Right kidney (tissue), 9 donors: ENCODE measurements at places on chromosomes 11 and 22.

GRCh38 chr11:76788661-76789442 lies 5.7 kb downstream of the TSKU start:
- DNase-seq: no peak

DNA sequence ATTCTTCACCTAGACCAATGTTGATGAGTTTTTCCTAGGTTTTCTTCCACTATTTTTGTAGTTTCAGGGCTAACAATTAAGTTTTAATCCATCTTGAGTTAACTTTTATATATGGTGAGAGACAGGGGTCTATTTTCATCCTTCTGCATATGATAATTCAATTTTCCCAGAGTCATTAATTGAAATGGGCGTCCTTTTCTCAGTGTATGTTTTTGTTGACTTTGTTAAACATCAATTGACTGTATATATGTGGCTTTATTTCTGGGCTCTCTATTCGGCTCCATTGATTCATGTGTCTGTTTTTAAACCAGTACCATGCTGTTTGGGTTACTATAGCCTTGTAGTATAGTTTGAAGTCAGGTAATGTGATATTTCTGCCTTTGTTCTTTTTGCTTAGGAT lies 282.1 kb downstream of the INSC start:
- no peak for DNase-seq

GRCh38 chr11:46472662-46472994 lies 81.1 kb upstream of the CHRM4 start:
- no peak for DNase-seq

DNA sequence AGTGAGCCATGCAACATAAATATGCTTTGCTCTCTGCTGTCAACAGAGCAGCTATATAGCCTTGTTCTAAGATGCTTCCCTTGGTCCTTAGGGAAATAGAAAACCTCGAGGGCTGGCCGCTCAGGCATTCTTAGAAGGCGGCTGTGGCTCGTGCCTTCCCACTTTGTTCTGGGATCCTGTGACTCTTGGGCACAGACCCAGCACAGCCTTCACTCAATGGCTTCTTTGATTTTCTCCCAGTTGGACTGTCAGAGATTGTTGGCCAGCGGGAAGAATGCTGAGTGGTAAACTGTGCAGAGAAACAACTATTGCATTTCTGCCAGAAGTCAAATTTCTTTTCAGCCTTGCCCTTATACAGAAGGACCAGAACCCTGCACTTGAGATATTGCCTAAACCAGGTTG lies 9.5 kb upstream of the MICAL2 start:
- DNase-seq: no peak

DNA sequence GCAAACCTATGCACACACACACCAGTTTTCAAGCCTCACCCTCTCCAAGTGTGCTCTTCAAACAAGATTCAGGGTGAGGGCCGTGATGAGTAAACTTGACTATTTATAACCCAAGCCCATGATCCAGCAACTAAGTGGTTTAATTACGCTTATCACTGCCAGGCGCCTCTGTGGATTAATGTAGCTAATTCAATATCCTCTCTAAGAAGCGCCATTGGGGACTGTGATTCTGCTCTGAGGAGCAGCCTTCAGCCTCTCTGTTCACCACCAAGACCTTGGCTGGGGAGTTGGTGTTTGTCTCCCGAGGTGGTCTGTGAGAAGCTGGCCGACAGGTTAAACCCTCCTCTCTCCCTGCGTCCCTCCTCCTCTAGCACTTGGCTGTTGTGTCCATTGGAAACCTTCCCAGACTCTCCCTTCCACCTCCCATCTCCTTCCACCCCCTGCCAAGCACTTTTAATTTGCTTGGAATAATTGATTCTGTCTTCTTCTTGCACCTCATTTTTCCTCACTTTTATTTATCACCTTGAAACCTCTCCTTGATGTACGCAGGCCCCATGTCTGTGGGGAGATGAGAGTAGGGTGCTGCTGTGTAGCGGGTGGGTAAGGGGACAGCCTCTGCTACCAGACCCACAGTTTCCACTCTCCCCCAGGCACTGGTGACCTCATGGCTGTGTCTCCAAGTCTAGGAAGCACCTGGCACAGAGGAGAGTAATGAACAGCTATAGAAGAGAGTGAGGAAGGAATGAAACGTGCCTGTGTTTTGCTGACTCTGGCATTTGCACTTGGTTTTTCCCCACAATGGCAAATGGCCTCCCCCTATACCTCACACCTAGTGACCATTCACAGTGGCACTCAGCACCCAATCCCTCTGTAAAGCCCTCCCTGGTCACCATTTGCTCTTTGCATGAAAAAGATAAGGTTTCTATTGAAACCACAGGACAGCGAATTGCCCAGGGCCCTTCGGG lies 236.6 kb downstream of the GRIK4 start:
- no peak for DNase-seq

GRCh38 chr11:34432822-34433221 lies 5.9 kb upstream of the CAT start:
- DNase-seq: no peak

- peak; percentile 52 for DNase-seq
Measured at GRCh38 chr11:43278193-43278956, 33.4 kb upstream of the API5 start.

- no peak for DNase-seq
Measured at GRCh38 chr11:83863272-83863671, 577.1 kb upstream of the CCDC90B start.

- DNase-seq: no peak
Measured at GRCh38 chr11:33790040-33790439, 15.7 kb upstream of the FBXO3 start.

DNA sequence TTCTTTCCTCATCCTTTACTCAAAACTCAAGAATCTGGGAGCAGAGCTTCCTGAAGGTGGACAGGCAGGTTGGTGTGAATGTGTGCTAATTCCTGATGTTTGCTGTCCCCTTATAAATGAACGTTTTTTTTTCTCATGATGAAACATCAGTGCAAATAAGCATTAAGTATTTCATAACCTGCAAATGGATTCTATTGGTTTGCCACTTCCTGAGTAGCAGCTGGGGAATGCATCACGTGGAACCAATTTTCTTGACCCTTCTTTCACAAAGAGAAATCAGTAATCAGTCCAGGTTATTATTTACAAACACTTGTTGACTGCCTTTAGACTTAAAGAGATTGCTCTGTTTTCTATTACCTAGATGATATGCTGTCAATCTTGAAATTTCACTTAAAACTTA lies 40.1 kb upstream of the SCN3B start:
- DNase-seq: no peak

DNA sequence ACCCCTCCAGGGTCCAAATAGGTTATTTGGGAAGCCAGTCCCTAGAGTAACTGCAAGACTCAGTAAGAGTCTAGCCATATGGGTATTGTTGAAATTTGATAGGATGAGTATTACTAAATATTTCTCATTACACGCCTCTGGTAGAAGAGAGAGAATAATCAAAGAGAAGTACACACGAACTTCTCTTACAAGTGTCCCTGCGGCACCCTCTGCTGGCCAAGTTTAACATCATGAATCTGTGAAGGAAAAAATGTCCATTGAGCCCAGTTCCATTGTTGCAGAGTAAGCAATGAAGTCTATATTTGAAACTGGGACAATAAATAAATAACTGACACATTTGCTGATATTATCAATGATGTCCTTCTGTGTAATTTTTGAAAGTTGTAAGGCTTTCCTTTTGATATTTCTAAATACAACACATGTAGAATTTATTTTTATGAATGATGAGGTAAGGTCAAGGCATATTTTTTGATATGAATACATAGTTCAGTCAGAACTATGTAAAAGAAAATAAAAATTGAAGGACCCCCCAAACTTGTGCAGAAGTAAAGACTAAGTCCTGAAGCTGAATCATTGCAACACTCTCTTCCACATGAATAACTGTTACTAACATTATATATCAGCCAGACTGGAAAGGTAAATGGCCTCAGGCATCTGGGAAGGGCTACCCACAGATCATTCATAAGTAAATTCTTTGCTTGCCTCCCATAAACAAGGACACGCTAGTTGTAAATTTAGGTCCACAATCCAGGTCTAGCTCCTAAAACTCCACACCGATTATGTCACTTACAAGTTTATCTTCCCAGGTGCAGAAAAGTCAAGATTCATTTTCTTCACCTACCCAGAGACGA lies 10.0 kb downstream of the OR51L1 start:
- DNase-seq: peak; percentile 26

DNA sequence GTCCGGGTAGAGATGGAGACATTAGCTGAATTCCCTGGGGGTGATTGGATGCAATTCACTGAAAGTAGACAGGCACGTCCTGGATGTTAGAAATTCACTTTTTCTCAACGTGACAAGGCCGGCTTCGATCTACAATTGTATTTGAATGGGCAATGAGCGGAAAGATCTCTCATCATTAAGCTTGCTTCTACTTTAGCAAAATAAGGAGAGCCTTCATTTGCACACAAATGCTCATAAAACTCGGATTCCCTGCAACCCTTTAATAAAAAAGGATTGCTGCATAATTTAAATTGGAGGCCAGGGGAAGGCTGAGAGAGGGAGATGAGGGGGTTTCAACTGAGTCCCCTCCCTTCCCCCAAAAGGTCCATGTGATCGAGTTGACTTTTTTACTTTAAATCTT lies 10.6 kb upstream of the PAX6 start:
- no peak for DNase-seq

DNA sequence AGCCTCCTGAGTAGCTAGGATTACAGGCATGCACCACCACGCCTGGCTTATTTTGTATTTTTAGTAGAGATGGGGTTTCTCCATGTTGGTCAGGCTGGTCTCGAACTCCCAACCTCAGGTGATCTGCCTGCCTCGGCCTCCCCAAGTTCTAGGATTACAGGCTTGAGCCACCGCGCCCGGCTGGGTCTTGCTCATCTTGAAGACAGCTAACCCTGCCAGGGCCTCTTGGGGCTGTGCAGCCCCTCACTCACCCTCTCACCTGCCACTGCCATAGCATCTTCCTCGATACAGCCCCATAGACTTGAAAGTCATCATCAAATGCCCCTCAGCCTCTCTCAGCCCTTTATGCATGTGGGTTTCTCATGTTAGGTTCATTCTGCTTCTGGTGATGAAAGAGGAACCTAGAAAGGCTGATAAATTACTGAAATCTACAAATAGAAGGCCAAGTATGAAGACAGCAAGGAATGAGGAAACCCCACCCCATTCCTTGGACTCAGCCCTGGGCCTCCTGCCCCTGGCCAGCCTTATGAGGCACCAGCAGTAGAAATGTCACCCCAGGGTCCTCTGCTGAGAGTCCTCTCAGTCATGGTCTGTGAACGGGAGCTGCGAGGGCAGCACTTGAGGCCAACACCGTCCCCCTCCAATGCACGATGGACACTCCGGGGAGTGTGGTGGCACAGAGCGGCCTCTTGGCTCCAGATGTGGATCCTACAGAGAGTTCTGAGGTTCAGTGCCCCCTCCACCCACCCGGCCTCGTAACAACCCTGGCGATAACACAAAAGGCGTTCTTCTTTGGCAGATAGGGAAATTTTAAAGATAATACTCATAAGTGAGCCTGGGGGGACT lies 24.8 kb downstream of the SCGB1A1 start:
- DNase-seq: no peak

DNA sequence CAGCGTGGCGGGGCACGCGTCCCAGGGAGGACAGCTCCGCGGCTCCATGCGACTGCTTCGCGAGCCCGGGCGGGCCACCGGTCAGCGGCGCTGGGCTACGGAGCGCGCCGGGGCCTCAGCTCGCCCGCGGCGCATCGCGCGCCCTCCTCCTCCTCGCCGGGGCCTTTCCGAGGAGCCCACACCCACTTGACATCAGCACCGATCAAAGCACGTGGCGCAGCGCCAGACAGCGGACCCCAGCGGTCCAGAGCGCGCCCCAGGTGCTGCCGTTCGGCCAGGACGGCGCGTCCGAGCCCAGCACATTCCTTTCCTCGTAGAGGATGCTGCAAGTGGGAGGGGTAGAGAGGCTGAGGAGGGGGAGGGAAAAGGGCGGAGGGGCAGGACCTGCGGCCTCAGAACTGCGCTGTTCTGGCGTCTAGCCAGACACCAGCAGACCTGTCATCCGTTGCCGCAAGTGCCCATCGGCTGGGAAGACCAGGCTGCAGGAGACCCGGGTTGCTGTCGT lies 88.6 kb downstream of the PLEKHA7 start:
- DNase-seq: peak; percentile 90

DNA sequence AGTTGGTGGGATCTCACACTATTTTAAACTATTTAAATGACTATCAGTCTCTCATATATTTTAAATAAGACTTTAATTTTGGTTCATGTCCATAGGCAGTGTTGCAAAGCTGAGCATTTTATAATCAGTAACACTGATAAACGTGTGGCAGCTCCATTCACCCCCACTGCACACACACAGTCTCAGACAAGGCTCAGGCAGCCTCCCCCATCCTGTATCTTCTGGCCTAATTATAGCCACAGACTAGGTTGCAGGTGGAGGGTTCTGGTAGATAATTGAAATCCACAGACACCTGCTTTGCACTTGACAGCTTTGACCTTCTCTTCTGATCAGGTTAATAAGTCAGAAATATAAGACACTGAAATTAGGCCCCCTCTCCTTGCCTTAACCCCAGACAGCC lies 118.5 kb upstream of the LDLRAD3 start:
- DNase-seq: no peak
